ENCODE measurements at places on chromosomes 11 and 22.

DNA sequence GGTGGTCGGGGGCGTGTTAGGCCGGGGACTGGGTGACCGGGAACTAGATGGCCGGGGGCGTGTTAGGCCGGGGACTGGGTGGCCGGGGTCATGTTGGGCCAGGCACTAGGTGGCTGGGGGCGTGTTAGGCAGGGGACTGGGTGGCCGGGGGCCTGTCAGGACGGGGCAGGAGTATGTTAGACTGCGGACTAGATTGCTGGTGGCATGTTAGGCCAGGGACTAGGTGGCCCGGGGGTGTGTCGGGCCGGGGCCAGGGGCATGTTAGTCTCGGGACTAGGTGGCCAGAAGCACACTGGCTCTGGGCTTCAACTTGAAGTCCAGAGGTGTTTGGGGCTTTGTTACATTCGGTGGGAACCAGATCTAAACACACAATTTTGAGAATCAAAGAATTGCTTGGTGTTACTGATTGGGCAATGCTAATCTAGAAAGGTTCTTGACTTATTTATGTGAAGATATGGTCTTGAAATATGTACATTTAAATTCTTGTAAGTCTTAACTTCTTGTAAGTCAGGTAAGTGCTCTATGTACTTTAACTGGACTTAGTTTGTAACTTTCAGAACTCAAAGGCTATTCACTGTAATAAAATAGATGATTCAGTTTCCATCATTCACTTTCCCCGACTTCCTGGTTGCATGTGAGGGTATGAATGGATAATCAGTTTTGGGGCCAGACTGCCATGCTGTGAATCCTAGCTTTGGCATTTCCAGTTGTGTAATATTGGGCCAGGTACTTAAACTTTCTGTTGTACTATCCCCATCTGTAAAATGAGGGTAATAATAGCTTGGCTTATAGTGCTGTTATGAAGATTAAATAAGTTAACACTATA lies 1.1 kb downstream of the EXT2 start:
- no peak for DNase-seq

DNA sequence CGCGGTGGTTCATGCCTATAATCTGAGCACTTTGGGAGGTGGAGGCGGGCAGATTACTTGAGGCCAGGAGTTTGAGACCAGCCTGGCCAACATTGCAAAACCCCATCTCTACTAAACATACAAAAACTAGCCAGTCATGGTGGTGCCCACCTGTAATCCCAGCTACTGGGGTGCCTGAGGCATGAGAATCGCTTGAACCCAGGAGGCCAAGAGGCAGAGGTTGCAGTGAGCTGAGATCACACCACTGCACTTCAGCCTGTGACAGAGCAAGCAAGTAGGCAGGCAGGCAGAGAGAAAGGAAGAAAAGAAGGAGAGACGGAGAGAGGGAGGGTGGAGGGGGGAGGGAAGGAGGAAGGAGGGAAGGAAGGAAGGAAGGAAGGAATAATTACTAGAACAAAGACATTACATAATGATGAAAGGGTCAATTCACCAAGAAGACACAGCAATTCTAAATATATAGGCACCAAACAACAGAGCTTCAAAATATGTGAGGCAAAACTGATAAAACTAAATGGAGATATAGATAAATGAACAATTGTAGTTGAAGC lies 13.8 kb upstream of the CLDN5 start:
- no peak for DNase-seq

DNA sequence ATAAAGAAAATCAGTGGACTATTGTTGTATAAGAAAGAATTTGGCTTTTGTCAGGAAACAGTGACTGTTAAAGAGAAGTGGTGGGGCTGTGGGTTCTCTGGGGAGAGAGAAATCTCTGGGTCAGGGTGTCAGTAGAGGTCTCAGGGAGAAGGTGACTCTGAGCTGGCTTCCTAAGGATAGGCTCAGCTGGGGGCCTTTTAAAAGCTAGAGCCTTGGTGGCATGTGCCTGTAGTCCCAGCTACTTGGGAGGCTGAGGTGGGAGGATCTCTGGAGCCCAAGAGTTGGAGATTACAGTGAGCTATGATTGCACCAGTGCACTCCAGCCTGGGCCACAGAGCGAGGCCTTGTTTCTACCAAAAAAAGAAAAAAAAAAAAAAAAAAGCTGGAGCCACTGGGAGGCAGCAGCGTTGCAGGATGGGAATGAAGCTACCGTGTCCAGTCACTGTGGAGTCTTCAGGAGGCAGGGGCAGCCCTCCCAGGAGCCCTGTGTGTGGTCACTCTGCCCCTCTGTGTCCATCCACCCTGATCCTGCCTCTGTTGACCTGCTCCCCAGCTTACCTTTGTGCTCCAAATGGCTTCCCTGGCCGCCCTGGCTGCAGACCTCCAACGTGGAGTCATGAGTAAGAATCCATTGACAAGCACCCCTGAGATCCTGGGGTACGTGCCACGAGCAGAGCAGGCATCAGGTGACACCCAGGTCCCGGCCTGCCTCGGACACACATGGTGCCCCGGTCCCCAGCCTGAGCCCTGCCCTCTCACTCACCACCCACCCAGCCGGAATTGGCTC lies 5.4 kb upstream of the MIF start:
- DNase-seq, result peak; percentile 72

- DNase-seq, result no peak
Observed at GRCh38 chr11:97908354-97908753, 1112.4 kb upstream of the CNTN5 start.

DNA sequence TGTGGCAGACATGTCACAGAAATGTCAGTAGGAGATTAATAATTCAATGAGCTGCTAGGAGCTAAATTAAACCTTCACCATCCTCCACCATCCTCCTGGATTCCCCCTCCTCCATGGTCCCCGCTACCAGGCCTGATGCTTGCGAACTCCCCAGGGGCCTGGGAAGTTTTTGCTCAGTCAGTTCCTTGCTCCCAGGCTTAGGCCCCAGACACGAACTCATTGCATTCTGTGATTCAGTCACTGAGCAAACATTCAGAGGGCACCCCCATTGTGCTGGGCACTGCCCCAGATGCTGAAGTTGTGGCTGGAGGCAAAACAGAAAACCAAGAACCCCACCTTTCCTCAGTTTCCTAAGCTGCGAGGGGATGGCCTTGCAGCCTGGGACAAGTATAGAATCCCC lies 14.3 kb downstream of the NPTXR start:
- DNase-seq, result no peak

DNA sequence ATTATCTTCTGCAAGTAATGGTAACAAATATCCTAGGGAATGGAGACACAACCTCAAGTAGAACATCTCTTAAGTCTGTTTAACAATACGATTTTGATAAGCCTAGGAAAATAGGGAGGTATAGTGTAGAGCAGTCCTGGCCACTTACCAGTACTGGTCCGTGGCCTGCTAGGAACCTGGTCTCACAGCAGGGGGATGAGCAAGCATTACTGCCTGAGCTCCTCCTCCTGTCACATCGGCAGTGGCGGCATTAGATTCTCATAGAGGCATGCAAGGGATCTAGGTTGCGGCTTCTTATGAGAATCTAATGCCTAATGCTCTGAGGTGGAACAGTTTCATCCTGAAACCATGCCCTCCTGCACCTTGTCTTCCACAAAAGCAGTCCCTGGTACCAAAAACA lies 4.4 kb downstream of the OR51V1 start:
- no peak for DNase-seq

DNA sequence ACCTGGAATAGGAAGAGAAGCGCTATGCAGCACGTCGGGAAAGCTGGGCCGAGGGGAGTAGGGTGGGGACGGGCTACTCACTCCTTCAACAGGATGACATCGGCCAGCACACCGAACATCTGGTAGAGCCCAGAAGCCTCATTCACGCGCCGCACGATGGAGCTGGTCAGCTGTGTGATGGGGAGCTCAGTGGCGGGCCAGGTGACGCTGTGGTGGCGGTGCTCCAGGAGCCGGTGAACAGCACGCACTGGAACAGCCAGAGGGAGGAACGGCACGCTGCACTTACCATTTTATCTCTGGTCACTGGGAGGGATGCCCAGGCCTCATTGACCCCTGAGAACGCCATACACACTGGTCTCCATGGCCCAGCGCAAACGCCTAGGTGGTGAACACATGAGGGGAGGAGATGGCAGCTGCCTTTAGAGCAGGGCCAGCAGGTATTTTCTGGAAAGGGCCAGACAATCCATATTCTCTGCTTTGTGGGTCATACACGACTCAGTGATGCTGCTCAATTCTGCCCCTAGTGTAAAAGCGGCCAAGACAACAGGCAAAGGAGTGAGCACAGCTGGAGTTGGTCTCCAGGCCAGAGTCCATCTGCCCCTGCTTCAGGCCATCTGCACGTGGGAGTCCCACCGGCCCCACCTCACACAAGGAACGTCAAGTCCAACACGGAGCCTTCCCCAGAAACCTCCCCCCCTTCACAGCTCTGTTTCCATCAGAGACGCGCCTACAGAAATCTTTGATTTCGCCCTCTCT lies 8.8 kb downstream of the FOXRED2 start:
- no peak for DNase-seq

GRCh38 chr11:75149766-75150465 lies 991 bp upstream of the SLCO2B1 start:
- DNase-seq, result no peak

GRCh38 chr11:1958367-1958766 lies 11.2 kb downstream of the MRPL23 start:
- no peak for DNase-seq

- DNase-seq, result no peak
Observed at GRCh38 chr11:74671520-74672196, 59.6 kb downstream of the CHRDL2 start.

GRCh38 chr11:130510407-130511006 lies 62.1 kb downstream of the ADAMTS15 start:
- DNase-seq, result no peak

DNA sequence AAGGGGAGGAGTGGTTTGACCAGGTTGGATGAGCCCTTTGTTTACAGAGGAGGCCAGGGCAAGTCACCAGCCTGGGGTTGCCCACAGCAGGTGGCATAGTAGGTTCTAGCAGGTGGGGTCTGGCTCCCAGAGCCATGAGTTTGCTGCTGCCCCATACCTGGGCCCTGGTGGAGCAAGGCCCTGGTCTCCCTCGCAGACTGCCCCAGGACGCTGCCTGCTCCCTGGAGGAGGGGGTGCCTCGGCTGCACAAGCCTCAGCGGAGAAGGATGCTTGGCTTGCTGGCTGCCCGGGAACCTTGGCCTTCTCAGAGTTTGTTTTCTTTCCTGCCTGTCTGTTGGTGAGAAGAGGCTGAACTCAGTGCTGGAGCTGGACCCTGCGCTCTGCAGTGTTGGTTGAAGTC lies 54.9 kb downstream of the LRP5 start:
- no peak for DNase-seq

DNA sequence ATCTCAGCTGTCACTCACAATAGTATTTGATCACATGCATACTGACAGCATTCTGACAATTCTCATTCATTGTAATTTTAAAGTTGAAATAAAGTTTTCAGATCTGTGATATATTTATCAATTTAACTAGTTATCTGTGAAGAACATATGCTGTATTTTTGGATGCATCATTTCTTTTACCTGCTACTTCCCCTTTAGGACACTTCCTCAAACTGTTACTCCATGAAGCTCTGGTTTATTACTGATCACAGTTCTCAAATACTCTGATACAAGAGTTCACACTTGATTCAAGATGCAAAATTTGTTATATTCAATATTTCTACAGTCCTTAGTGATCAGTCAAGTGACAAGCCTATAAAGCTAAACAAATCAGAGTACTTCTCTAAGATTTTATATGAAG lies 1655.2 kb downstream of the LRRC4C start:
- peak; percentile 80 for DNase-seq

- no peak for DNase-seq
Observed at GRCh38 chr11:96275801-96276594, 67.0 kb downstream of the MAML2 start.

DNA sequence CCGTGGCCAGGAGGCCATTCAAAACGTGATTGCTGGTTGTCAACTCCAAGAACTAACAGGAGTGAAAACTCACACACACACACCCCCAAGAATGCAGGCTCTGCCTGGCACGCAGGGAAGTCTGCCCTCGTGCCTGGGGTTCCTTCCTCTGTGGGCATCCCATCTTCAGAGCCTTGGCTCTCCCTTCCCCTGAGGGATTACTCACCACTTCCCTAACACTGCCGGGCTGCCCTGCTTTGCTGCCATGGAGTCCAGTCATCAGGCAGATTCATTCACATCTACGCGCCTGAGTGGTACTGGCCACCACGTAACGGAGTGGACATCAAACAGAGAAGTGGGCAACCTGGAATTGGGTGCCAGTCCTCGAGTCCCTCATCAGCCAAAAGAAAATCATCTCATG lies 120.7 kb upstream of the TMEM45B start:
- DNase-seq, result no peak

GRCh38 chr22:30393885-30394284 lies 2.9 kb upstream of the SEC14L2 start:
- no peak for DNase-seq

DNA sequence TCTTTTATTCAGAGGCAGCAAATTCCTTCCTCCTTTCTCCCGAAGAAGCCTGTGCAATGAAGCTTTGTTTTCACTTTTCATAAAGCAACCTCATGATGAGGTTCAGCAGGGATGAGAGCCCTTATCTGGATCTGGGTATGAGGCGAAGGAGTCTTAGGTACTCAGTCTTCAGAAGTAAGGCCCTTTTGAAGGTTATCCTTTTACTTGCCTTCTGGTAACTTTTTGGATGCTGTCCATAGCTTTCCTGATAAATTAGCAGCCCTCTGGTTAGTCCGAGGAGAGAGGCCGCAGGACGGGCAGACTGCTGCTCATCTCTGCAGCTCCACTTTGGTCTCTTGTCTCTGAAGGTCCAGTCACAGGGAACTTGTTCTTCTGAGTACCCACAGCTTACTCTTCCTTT lies 1.1 kb downstream of the TRIM22 start:
- DNase-seq, result peak; percentile 86

GRCh38 chr11:119422809-119423508 lies at the start of gene THY1:
Gene THY1 (minus strand): TSS chr11:119423172. CDS start chr11:119420905, 2,267 bp downstream.
- DNase-seq, result no peak

DNA sequence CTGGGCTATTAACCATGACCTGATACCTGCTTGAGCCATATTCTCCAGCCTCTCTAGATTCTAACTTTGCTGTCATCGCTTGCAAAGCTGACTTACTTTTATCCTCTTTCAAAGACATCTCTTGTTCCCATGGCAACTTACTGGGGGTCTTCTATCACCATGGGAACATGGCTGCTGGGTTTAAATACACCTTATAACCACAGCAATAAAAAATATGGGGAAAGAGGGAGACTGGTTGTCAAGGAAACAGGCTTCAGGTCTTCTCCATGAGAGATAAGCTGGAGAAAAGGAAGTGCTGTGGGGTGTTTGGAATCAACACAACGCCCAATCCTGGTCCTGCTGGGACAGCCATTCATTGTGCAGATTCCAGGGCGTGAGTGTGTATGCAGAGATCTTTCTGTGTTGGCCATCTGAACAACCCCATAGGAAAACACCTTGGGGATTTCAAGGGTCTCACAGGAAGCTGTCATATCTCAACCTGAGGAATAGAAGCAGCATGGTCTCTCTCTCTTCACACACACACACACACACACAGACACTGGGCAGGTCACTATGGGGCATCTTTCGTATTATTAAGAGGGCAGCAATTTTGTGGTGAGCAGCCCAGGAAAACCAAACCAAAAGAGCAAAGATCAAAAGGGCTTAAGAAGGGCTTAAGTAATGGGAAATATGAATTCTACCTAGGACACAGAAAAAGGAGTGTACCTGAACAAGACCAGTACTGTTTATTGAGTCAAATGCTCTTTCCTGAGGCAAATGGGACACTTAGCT lies 344.7 kb upstream of the NCAM1 start:
- no peak for DNase-seq
